ENCODE measurements at places on chromosomes 13 and 19. TPM values are rescaled to one million over a fixed set of nuclear protein-coding genes. Genes with fewer than 3 reads are reported as not detected.
A peak's percentile ranks its signal among the peaks of the same experiment; 100 is the strongest.

Gene ACTMAP
- 9.1 TPM for total RNA-seq

Gene CEBPG
- 24.6 TPM for total RNA-seq

Gene NCCRP1
- not detected for total RNA-seq

Gene CEACAM8
- not detected for total RNA-seq

Gene MEF2B
- 1.3 TPM for total RNA-seq

Gene SLC39A3
- total RNA-seq: 28.0 TPM

Gene BORA
- 11.5 TPM for total RNA-seq

DNA sequence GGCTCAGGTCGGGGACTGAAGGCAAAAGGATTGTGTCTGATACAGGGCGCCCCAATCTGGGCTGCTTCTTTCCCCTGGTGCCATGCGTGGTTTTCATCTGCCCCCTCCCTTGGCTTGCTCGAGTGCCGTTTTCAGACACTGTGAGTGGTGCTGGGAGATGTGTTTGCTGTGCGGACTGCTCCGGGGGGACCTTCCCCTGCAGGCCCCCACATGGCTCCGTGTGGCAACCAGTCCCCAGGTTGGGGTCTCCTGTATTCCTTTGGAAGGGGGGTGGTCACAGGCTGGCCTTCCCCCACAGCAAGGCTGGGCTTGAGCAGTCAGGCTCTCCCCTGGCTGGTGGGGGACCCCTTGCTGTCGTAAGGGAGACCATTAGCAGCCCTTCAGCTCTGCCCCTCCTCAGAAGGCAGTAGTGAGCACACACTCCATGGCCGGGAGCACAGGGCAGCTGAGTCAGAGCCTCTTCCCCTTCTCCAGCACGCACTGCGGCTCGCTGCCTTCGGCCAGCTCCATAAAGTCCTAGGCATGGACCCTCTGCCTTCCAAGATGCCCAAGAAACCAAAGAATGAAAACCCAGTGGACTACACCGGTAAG lies 20.6 kb upstream of the QTRT1 start:
- no peak for DNase-seq
- H3K4me3 ChIP-seq: no peak overlapping the region
- H3K4me1 ChIP-seq: no peaks in the 10 kb centered on the region

- no peak overlapping the region for H3K4me3 ChIP-seq
- no peak for DNase-seq
- no peak overlapping the region for H3K27ac ChIP-seq
- peaks cover 3% of the 10 kb centered on the region for H3K4me1 ChIP-seq
- H3K27me3 ChIP-seq: no peaks in the 10 kb centered on the region
These were observed 55.4 kb downstream of the INTS6 start for GRCh38 chr13:51397262-51397941.

- H3K27me3 ChIP-seq: peaks cover 2% of the 10 kb centered on the region
- no peaks in the 10 kb centered on the region for H3K36me3 ChIP-seq
- no peaks in the 10 kb centered on the region for H3K4me1 ChIP-seq
- no peak overlapping the region for H3K4me3 ChIP-seq
- DNase-seq: no peak
These were observed 69.8 kb upstream of the SCEL start for GRCh38 chr13:77465603-77466195.

DNA sequence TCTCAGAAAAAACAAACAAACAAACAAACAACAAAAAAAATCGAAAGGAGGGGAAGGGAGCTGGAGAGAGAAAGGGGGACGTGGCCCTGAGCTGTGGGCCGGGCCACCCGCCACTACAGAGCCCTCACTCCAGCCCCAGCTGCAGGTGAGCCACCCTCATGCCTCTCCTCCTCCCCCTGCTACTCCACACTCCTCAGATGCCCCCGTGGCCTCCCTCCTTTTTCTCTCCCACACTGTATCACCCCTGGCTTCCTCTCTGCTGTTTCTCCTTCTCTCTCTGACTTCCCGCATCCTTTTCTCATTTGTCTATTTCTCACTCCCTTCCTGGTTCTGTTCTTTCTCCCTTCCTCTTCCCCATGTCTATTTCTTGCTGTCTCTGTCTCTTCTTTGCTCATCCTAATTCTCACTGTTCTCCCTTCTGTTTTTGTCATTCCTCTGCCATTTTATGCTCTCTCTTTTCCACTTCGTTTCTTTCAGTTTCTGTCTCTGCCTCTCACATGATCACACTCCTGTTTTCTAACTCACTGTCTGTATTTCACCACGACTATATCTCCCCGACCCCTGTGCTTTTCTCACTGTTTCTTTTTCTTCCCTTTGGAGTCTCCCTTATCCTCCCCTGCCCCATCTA lies 2.7 kb downstream of the KLK2 start:
- H3K27me3 ChIP-seq: peaks cover 2% of the 10 kb centered on the region
- H3K4me1 ChIP-seq: no peaks in the 10 kb centered on the region
- H3K36me3 ChIP-seq: no peaks in the 10 kb centered on the region
- DNase-seq: no peak

GRCh38 chr19:11361771-11362731 lies 6.8 kb downstream of the PLPPR2 start:
- H3K27ac ChIP-seq: no peak overlapping the region
- H3K36me3 ChIP-seq: no peaks in the 10 kb centered on the region
- H3K27me3 ChIP-seq: no peaks in the 10 kb centered on the region
- no peak overlapping the region for H3K4me3 ChIP-seq
- H3K4me1 ChIP-seq: no peaks in the 10 kb centered on the region

DNA sequence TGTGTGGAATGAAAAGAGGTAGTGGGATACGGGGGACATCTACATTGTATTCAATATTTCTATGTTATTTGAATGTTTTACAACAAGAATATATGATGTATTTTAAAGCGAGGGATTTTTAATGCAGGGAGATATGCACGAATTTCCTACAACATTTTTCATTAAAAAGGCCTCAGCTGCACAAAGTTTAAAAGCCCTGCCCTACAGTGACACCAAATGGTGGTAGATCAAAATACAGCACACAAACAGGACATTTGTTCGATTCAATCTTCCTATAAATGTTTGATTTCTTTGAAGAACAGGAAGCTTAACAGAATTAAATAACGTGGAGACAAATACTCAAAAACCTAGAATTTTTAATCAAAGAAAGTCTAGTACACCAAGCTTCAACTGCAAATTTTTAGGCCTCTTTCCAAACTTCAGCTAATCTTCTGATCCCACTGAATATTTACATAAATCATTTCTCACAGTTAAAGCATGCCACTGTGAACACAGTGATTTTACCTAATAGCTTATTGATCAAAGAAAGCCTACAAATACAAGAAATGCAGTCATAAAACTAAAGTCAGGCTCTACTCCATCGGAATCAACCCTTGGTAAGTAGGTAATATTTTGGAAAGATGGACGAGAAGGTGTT lies 257.2 kb downstream of the DIAPH3 start:
- no peak overlapping the region for H3K4me3 ChIP-seq
- no peak overlapping the region for H3K27ac ChIP-seq
- no peaks in the 10 kb centered on the region for H3K36me3 ChIP-seq

- H3K27ac ChIP-seq: no peak overlapping the region
- no peaks in the 10 kb centered on the region for H3K36me3 ChIP-seq
- H3K4me3 ChIP-seq: no peak overlapping the region
- DNase-seq: no peak
These were observed 1.4 kb downstream of the FFAR1 start for GRCh38 chr19:35348911-35349611.

GRCh38 chr13:110628952-110629701 lies 13.8 kb downstream of the NAXD start:
- no peak overlapping the region for H3K4me3 ChIP-seq
- H3K27ac ChIP-seq: no peak overlapping the region
- no peaks in the 10 kb centered on the region for H3K4me1 ChIP-seq
- H3K36me3 ChIP-seq: peaks cover 26% of the 10 kb centered on the region
- no peaks in the 10 kb centered on the region for H3K27me3 ChIP-seq

DNA sequence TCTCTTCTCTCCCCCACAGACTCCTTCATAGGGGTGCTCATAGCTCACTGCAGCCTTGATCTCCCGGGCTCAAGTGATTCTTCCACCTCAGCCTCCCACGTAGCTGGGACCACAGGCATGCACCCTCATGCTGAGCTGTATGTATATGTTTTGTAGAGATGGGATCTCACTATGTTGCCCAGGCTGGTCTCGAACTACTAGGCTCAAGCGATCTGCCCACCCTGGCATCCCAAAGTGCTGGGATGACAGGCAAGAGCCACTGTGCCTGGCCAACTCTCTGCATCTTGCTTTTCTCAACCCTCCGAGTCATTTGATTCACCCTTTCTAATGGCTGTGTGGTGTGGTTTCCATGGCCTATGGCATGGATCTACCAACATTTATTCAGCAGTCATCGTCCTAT lies 10.1 kb upstream of the IRGC start:
- H3K27ac ChIP-seq: no peak overlapping the region
- H3K4me1 ChIP-seq: peaks cover 4% of the 10 kb centered on the region
- H3K4me3 ChIP-seq: no peak overlapping the region

GRCh38 chr13:80012251-80012650 lies 328.7 kb downstream of the SPRY2 start:
- no peaks in the 10 kb centered on the region for H3K36me3 ChIP-seq
- DNase-seq: peak; percentile 42

GRCh38 chr19:29060813-29061364 lies 152.1 kb downstream of the UQCRFS1 start:
- no peaks in the 10 kb centered on the region for H3K4me1 ChIP-seq
- no peaks in the 10 kb centered on the region for H3K27me3 ChIP-seq
- H3K4me3 ChIP-seq: no peak overlapping the region
- DNase-seq: no peak

DNA sequence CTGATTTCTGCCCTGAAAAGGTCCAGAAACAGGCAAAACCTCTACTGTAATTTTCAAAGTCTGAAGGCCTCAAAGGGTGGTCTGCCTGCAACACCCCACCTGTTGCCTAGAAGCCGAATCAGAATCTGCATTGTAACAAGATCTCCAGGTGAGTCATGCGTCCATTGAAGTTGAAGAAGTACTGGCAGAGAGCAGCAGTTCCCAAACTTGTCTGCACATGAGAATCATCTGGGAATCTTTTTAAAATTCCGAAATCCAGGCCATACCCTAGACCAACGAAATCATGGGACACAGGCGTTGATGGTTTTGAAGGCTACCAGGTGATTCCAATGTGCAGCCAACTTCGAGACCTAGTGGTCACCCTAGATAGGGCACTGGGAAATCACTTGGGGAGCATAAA lies 16.0 kb upstream of the CLN5 start:
- H3K27ac ChIP-seq: no peak overlapping the region
- no peaks in the 10 kb centered on the region for H3K36me3 ChIP-seq
- H3K4me3 ChIP-seq: no peak overlapping the region
- no peak for DNase-seq
- H3K4me1 ChIP-seq: peaks cover 2% of the 10 kb centered on the region
- peaks cover 24% of the 10 kb centered on the region for H3K27me3 ChIP-seq

- H3K36me3 ChIP-seq: no peaks in the 10 kb centered on the region
- H3K4me3 ChIP-seq: no peak overlapping the region
- H3K27ac ChIP-seq: no peak overlapping the region
- peaks cover 2% of the 10 kb centered on the region for H3K27me3 ChIP-seq
These were observed 68.2 kb upstream of the LSM14A start for GRCh38 chr19:34104096-34104495.

GRCh38 chr13:113991676-113992179 lies 17.9 kb upstream of the C13orf46 start:
- H3K4me3 ChIP-seq: no peak overlapping the region
- no peaks in the 10 kb centered on the region for H3K27me3 ChIP-seq
- peaks cover 10% of the 10 kb centered on the region for H3K36me3 ChIP-seq
- DNase-seq: no peak
- H3K27ac ChIP-seq: no peak overlapping the region
- H3K4me1 ChIP-seq: no peaks in the 10 kb centered on the region

DNA sequence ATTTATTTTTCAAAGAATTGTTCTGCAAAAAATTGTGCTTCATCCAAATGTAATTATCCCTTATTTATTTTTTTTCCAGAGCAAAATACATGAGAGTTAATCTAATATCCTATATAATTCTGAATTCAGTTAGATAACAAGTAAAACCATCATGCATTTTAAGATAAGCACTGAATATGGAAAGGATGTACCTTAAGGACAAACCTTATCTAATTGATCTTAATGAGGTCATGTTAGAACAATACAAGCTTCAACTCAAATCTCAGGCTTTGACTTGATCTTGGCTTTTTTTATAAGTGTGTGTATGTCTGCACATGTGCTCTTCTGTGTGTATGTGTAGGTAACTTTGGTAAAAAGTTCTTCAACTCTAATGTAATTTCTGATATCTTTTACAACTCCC lies 1828.8 kb downstream of the PCDH9 start:
- no peaks in the 10 kb centered on the region for H3K36me3 ChIP-seq
- no peak overlapping the region for H3K27ac ChIP-seq
- H3K27me3 ChIP-seq: no peaks in the 10 kb centered on the region
- DNase-seq: no peak

- DNase-seq: peak; percentile 6
- no peaks in the 10 kb centered on the region for H3K36me3 ChIP-seq
- H3K27ac ChIP-seq: no peak overlapping the region
- H3K27me3 ChIP-seq: no peaks in the 10 kb centered on the region
- peaks cover 35% of the 10 kb centered on the region for H3K4me1 ChIP-seq
- peak overlapping the region; percentile 93 for H3K4me3 ChIP-seq
These were observed 822 bp upstream of the RFXAP start for GRCh38 chr13:36817996-36818803.

DNA sequence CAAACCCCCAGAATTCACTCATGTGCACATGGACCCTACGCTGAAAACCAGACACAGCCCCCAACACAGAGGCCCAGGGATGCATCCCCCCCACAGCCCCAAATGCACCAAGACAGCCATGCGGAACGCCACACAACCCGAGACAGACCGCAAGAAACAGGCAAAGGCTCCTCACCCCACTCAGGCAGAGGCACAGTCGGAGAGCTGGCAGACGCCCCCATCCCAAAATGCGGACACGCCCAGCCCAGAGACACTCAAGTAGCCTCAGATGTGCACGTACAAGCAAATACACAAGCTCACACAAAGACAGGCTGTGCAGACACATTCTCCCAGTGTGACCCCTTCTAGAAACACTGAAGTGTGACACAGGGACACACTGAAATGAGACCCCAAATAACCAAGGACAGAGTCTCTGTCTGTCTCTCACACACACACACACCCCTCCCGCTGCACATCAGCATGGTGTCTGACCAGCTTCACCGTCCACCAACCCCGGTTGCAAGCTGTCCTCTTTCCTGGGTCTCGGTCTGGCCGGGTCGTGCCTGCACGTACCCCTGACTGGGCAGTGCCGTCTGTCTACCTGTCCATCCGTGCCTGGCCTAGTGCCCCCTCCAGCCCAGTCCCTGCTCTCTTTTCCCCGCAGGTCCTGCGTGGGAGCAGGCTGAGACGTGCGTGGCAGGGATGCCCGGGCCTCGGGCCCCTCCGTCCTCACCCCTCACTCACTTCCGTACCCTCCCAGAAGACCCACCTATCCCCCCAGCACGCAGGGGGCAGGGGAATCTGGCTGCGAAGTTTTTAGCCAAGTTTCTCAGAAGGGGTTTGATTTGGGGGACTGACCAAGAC lies 16.1 kb downstream of the ERFL start:
- H3K36me3 ChIP-seq: no peaks in the 10 kb centered on the region
- no peak overlapping the region for H3K4me3 ChIP-seq
- no peak for DNase-seq
- H3K27ac ChIP-seq: no peak overlapping the region
- H3K27me3 ChIP-seq: peaks cover 56% of the 10 kb centered on the region

- H3K27ac ChIP-seq: no peak overlapping the region
- H3K27me3 ChIP-seq: no peaks in the 10 kb centered on the region
- H3K36me3 ChIP-seq: no peaks in the 10 kb centered on the region
- H3K4me1 ChIP-seq: no peaks in the 10 kb centered on the region
- no peak for DNase-seq
These were observed 25.3 kb downstream of the FBXO27 start for GRCh38 chr19:39007096-39007495.

GRCh38 chr19:55678121-55678671 lies 3.2 kb downstream of the EPN1 start:
- no peak for DNase-seq
- H3K4me3 ChIP-seq: no peak overlapping the region
- peaks cover 40% of the 10 kb centered on the region for H3K4me1 ChIP-seq
- peak overlapping the region; percentile 47 for H3K27ac ChIP-seq
